Effector CD4-positive, alpha-beta T cell (primary cell): ENCODE measurements at places on chromosomes 6 and 20.

DNA sequence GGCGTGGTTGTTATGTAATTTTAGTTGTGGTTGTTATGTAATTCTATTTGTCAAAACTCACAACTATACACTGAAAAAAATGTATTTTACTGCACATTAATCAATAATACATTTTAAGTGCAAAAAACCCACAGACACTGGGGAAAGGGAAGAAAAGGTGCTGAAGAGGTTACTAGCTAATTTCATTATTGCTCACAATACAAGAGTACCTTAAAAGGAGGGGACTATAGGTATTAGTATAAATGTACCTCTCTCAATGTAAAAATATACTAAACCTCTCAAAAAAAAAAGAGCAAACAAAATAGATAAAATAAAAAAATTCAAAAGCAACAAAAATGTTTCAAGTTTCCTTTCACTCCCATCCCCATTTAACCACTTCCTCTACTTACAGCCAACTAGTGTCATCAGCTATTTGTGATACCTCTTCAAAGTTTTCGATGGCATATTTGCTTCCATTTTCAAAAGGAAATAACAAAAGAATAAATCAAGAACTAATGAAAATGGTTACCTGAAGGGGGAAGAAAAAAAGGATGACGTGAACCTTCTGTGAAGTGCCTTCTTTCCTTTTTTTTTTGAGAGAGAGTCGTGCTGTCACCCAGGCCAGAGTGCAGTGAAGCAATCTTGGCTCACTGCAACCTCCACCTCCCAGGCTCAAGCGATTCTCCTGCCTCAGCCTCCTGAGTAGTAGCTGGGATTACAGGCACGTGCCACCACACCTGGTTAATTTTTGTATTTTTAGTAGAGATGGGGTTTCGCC, 30.2 kb downstream of the RANBP9 start:
- no peak for DNase-seq

- no peak for DNase-seq
These were observed 44.1 kb upstream of the FAM8A1 start for GRCh38 chr6:17556014-17556413.

DNA sequence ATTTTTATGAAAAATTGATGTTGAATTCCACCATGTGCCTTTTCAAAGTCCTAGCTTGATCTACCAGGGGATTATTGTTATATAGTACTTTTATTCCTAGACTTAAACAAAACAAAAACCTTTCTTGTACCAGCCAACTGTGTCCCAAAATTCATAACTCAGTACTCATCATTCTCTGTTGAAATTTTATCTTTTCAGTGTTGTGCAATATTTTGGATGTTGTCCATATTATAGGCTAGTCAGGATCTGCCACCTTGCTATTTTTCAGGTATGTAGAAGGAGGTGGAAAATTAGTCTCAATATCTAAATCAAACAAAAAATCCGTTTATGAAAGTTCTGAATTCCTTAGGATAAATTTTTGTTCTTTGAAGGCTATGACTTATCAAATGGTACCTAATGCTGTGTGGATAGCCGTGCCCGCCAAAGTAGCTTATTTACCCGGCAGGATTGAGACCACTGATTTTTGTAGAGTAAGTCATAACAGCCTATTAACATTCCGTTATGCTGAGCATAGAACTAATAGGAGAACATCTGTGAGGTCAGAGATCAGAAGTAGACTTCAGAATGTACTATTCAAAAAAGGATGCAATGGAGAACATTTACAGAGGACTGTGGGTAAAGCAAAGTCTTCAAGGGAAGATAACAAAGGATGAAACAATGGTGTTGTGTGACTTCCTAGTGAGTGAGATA, 304.7 kb downstream of the SOX4 start:
- no peak for DNase-seq

DNA sequence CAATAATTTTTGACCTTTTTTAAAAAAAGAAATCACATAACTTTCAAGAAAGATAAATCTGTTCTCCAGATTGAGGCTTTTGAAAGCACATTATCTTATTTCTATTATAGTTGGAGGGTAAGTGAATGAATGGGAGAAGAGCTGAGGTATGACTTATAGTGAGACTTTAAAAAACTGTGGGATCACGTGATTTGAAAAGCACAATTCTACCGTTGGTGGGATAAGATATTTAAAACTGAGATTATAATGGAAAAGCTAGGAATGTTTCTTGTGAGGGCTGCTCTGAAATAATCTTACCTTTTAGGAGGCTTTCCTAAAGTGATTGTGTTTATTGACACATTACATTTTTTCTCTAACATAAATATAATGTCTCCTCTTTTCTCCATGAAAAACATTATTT, 9.5 kb upstream of the OPN5 start:
- no peak for DNase-seq

- no peak for DNase-seq
These were observed 6.1 kb upstream of the DSN1 start for GRCh38 chr20:36779656-36780025.

DNA sequence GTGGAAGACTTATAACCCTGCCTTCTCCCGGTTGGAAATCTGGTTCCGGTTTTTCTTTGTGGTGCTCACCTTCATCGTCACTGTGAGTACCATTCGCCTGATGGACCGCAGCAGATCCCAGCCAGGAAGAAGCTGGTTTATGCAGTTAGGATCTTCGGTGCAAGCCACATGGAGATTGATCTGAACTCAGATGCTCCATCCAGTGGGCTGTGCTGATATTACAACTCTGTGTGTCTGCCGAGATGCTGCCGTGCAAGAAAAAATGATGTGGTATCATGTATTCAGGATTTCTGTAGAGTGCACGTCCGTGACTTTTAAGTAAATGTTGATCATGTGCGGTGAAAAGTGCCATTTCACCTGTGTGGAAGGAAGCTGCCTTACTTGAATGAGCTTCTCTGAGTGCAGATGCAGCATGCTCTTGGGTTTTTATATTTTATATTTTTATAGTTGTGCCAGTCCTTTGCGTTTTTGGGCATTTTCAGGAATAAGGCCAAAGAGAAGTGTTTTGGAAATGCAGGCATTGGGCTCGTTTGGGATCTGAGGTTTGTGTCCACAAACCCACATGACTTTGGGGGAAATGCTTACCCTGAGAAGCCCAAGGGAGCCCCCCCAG, 39.2 kb downstream of the DYNLT1 start:
- DNase-seq: peak; percentile 38

- no peak for DNase-seq
These were observed 422.9 kb upstream of the AGPAT4 start for GRCh38 chr6:161696801-161697200.

DNA sequence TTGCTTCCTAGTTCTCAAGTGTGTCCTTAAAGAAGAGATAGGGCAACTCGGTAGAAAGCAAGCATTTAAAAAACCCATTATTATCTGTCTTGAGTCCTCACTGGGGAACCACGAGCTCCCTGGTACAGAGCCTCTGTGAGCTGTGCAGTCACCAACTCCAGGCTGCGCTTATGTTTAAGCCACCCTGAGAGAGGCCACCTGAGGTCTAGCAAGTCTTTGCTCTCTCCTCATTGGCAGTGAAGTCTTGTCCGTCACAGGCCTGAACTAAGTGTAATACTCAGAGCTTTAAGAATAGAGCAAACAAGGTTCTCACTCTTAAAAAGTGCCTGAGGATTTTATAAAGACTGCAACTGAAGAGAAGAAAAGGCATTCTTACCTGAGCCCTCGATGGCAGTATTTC, 3.9 kb upstream of the CLDN20 start:
- DNase-seq: no peak

DNA sequence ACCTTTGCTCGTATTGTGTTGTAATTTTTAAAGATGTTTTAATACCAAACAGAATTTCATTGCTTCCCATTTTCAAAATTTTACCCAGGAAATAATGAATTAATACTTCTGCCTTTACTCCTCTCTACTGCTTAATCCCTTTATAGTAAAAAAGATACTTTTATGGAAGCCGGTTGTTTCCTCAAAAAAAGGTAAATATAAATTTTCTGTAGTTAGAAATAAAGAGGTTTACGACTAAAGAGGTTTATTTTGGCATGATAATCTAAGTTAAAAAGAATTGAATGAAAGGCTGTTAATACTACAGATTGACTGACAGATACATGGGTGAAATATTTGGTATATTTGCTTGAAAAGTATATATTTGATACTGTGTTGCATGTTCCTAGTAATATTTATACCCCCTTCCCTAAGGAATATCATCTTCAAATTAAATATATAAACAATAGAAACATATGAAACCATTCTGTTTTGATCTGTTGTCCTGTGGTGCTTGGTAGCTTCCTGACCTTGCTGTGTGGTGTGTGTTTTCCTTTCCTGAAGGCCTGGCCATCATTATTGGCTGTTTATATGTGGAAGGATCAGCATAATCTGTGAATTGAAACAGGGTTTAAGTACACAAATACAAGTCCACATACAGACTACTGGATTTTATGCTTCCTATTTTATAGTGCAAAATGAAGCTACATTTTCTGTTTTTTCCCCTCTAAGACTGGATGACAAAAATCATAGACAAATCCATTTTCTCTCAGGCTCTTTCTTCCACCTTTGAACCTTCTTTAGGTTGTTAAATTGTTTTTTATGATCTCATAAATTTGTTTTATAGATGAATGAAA, 2.3 kb downstream of the LIN28B start:
- no peak for DNase-seq
